ENCODE measurements at places on chromosomes 13 and 19.

DNA sequence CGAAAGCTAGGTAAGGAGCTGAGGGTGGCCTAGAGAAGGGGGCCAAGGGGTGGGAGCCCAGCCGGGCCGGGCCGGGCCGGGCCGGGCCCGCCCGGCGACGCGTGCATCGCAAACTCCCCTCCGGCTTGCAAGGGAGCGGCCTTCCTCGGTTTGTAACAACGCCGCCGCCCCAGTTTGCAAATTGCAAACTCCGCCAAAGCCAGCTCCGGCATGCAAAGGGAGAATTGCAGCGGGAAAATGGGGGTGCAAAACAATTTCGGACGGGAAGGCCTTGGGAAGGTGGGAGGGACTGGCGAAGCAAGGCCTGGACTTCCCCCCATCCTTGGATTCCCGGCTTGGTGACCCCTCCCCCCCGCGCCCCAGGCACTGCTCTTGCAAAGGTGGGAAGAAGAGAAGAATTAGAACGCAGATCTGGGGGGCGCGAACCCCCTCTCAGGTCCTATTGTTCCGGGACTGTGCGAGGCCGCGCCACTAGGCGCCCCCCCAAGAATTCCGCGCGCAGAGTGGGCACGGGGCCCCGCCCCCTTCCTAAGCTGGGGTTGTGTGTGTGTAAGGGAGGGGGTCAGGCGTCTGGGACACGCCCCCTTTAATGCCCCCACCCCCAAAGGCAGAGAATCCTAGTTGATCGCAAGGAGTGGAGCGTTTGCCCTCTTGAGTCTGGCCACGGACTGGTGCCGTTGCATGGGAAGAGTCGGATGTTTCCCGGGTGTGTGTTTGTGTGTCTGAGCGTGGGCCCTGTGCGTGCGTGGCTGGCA lies 926 bp downstream of the PRR12 start:
- DNase-seq = peak; percentile 35

GRCh38 chr13:72508392-72508791 lies 219.0 kb downstream of the MZT1 start:
- DNase-seq = no peak

GRCh38 chr13:41833831-41834230 lies 127.1 kb downstream of the VWA8 start:
- no peak for DNase-seq

- peak; percentile 40 for DNase-seq
These were observed 6.2 kb downstream of the CPAMD8 start for GRCh38 chr19:17020385-17020784.

- peak; percentile 9 for DNase-seq
These were observed 213.3 kb upstream of the MIR17HG start for GRCh38 chr13:91133941-91134802.

DNA sequence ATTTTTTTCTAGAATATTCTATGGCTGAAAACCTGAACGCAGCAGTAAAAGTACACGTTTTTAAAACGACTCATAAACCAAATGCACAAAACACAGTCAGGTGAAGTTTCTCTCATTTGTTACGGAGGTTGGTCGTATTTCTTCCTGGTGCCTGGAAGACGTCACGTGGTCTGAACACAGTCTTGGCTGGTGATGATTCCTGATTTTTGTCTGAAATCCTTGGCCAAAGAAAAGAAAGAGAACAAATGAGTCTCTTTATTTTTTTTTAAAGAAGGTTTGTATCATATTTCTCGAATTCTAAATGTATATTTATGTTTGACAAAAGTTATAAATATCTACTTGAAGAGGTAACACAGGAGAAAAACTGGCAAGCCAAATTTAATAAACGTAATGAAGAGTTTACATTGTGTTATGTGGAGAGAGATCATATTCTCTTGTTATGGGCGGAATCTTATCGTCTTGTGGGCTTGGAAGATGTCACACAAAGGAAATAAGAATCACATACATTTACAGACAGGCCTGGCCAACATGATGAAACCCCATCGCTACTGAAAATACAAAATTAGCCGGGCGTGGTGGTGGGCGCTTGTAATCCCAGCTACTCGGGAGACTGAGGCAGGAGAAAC lies 10.0 kb upstream of the PNMA8A start:
- DNase-seq = no peak

- DNase-seq = peak; percentile 41
These were observed 441 bp downstream of the INAFM1 start for GRCh38 chr19:47274891-47275761.

GRCh38 chr19:3381701-3382372 lies 15.5 kb downstream of the NFIC start:
- no peak for DNase-seq

DNA sequence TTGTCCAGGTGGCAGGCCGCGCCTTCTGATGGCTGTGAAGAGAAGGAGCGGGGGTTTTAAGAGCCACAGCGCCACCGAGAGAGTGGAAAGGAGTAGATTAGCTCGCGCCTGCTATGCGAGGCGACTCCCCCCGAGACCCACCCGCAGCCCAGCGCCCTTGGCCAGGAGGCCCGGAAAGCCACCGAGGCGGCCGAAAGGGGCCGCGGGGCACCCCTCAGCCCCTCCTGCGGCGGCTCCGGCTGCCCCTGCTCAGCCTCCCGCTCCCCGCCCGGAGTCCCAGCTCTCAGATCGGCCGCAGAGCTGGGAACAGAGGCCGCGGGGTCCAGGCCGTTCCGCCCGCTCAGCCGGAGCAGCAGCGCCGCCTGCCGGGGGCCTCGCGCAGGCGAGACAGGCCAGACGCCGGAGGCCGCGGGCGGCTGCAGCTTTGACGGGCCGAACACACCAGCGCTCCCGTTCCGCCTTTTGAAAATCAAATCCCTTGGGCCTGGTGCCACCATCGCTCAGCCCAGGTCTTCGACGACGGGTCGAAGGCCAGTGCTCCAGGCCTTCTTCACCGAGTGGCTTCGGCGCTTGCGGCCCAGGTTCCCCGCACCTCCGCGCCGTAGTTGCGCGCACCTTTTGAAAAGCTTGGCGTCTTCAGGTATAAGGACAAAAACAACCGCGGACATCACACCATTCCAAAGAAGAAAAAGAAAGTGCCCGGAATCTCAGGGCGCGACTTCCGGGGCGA lies 15.3 kb downstream of the CDX2 start:
- DNase-seq = no peak

GRCh38 chr13:112226320-112227002 lies 149.7 kb upstream of the SPACA7 start:
- no peak for DNase-seq

DNA sequence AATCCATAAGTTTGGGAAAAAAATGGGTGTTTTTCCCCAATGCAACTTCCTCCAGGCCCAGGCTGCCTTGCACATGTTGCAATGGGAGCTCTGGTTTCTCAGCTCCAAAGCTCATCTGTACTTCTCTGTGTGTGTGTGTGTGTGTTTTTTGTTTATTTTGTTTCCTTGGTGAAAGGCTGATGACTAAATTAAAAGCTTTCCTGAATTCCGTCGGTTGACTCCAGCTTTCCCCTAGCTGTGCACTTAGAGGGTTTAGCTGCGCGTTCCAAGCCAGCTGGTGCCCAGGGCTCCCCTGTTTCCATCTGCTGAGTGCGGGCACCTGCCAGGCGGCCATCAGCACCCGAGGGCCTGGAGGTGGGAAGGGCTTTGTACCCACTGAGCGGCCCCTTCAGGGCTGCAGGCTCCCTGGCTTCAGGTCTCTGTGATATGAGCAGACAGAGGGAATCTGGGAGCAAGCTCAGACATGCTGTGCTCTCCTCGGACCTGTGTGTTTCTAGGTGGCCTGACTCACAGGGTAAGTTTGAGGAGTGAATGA lies 129.1 kb upstream of the SOX1 start:
- no peak for DNase-seq

DNA sequence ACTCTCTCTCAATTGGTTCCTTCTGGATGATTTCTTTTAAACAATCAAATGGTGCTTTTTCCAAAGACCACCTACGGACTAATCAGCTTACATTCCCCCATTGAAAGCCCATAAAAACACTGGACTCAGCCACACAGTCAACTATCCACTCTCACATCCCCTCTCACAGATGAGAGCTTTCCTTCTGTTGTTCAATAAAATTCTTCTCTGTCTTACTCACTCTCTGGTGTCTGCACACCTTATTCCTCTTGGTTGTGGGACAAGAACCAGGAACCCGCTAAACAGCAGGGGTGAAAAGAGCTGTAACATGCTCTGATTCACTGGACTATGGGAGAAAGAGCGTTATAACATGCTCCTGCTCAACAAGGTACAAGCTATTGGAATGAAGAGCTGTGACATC lies 2896.2 kb downstream of the PCDH9 start:
- no peak for DNase-seq

DNA sequence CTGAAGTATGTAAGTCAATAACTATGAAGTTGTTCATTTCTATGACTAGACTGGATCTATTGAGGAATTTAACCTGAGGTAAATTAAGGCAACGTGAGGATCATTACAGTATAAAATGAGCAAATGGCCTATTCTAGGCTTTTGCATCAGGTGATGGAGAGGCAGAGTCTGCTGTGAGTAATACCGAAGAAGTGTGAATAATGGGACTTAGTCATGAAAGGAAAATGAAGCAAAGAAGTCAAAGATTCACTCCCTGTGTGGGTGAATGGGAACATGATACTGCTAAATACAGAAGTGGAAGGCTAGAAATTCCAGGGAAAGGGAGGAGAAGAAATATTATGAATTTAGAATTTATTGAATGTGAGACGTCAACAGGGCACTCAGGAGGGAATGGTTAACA lies 774.1 kb downstream of the LIG4 start:
- no peak for DNase-seq

DNA sequence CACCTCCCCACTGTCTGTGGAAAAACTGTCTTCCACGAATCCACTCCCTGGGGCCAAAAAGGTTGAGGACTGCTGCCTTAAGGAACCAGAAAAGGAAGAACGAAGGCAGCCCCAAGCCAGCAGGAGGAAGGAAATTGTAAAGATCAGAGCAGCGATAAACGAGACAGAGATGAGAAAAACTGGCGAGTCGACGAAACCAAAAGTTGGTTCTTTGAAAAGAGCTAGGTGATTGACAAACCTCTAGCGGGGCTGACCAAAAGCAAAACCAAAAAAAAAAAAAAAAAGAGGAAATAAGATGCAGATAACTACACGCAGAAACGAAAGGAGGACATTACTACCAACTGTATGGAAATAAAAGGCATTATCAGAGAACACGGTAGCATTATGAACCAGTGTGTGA lies 76.9 kb downstream of the GADD45B start:
- DNase-seq = peak; percentile 16

DNA sequence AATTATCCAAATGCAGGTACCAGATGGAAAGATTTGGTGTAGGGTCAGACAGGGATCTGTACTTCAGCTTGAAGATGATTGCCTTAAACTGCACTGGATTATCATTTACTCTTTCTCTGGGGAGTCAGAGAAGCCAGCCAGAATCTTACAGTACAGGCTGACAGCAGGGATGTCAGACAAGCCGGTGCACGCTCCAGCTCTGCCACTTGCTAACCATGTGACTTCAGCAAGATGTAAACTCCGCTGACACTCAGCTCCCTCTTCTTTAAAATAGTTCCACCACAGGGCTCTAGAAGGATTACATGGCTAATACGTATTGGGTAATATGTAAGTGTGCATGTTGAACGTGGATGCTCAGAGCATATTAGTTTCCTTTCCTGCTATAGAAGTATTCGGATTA lies 251.4 kb upstream of the MAB21L1 start:
- DNase-seq = no peak

DNA sequence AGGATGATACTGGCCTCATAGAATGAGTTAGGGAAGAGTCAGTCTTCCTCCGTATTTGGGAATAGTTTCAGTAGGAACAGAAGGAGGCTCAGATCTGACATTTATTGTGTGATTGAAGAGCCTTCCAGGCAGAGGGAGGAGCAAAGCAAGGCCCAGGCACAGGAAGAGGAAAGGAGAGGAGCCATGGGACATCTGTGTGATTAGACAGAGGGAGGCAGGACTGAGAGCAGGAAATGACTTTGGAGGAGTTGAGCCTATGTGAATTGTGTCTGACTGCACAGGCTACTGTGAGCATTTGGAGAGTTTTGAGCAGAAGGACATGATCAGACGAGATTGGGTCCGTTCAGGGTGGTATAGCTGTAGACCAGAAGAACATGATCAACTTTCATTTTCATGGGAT lies 8.5 kb downstream of the SIGLEC7 start:
- DNase-seq = no peak

GRCh38 chr19:2492870-2493269 lies 16.9 kb downstream of the GADD45B start:
- no peak for DNase-seq

- DNase-seq = no peak
These were observed 219.9 kb downstream of the RFC3 start for GRCh38 chr13:34037636-34038540.

DNA sequence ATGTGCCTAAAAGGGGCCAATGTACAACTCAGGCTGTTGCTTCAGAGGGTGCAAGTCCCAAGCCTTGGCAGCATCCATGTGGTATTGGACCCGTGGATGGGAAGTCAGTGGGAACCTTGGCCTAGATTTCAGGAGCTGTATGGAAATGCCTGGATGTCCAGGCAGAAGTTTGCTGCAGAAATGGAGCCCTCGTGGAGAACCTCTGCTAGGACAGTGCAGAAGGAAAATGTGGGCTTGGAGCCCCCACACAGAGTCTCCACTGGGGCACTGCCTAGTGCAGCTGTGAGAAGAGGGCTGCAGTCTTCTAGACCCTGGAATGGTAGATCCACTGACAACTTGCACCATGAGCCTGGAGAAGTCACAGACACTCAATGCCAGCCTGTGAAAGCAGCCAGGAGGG lies 28.5 kb downstream of the GPC5 start:
- no peak for DNase-seq

- no peak for DNase-seq
These were observed 33.0 kb downstream of the SERP2 start for GRCh38 chr13:44406617-44407016.

DNA sequence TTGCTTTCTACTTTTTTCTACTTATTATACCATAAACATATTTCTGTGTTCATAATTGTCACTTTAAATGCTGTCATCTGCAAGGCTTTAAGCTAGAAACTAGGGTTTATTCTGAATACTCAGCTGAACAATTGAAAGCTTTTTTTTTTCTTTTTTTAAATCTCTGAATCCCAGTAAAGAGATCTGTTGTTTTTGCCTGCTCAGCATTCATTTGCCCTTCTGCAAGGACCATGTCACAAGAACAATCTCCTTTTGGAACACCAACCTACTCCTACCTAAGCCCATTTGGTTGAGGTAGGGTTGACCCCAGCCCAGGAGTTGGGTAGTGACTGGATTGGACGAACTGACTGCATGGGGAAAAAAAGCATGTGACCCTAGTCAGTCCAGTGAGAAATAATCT lies 92.6 kb downstream of the MZT1 start:
- DNase-seq = no peak

- DNase-seq = no peak
These were observed 18.8 kb upstream of the MED4 start for GRCh38 chr13:48113756-48114130.

DNA sequence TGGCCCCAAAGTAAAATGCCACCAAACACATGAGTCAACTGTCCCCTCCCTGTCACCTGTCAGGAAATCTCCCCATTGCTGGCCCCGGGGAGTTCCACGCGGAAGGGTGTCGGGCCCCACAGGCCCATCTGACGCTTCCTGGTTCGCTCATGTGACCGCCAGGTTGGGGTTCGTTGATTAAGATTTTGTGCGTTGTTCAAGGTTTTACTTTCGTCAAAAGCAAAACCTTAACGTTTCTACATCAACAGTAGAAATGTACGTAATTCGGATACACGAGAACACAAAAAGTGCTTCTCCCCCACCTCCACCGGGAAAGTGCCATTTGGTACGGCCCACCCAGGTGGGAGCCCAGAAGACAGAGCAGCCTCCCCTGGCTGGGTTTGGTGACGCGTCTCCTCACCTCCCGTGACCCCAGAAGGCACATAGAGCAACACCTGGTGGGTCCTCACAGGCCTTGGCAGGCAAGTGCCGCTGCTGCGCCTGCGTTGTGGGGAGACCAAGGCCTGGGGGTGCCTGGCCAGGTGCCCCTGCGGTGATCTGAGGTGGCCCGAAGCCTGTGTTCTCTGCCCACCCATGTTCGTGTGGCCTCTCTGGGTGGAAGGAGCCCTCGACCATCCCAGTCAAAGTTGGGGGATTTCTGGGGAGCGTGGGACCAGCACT lies 161.6 kb downstream of the KDM4B start:
- no peak for DNase-seq
